ENCODE measurements at places on chromosomes 5 and 9. TPM values are rescaled to one million over a fixed set of nuclear protein-coding genes. Genes with fewer than 3 reads are reported as not detected.

DNA sequence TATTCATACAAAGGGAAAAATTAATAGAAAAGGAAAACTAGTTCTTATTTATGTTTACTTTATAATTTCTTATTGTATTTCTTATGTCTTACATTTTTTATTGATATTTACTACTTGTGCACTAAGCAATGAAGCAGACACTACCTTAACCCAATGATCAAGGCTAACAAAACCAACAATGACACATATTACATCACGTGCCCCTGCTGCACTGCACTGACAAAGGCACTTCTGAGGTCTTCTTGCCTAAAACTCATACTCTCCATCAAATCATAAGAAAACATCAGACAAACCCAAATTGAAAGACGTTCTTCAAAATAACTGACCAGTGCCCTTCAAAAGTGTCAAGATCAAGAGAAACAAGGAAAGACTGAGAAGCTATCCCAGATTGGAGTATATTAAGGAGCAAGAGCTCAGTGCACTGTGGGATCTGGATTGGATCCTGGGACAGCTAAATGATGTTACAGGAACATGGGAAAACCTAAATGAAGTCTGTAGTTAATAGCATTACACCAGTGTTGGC is 230.9 kb downstream of the AUH start:
- DNase-seq: no peak

- DNase-seq: no peak
Measured at GRCh38 chr5:134084022-134084565, 30.4 kb upstream of the TCF7 start.

GRCh38 chr5:78472469-78473106 is 112.2 kb downstream of the SCAMP1 start:
- no peak for DNase-seq

DNA sequence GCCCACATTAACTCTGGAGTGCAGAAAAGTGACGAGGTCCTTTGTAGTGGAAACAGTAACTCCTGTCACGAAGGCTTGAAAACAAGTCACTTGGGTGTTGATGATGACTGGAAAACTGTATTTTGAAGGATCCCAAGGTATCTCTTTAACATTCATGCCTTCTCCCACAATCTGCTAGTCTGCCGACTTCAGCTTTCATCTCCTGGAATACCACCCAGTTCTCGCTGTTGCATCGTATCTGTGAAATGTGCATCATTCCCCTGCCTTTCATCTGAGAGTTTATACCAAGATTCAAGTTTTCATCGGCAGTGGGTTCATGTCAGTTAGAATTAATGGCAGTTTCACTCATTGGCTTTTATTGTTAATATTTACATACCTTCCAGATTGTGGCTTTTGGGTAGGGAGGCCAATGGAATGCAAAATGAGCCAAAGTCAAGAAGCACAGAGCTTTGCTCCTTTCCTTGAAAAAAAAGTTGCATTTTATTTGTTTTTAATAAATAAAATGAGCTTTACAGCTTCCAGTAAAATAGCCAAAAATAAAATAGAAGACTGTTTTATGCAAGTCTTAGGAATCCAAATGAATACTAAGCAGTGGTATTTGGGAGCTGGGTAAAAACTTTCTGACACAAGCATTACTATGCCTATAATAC is 575.2 kb upstream of the WWC1 start:
- no peak for DNase-seq

The SLC46A2 gene
- not detected for total RNA-seq

- no peak for DNase-seq
Measured at GRCh38 chr9:91360551-91361290, 997 bp downstream of the AUH start.

The TIMD4 gene
- total RNA-seq: 7.7 TPM

DNA sequence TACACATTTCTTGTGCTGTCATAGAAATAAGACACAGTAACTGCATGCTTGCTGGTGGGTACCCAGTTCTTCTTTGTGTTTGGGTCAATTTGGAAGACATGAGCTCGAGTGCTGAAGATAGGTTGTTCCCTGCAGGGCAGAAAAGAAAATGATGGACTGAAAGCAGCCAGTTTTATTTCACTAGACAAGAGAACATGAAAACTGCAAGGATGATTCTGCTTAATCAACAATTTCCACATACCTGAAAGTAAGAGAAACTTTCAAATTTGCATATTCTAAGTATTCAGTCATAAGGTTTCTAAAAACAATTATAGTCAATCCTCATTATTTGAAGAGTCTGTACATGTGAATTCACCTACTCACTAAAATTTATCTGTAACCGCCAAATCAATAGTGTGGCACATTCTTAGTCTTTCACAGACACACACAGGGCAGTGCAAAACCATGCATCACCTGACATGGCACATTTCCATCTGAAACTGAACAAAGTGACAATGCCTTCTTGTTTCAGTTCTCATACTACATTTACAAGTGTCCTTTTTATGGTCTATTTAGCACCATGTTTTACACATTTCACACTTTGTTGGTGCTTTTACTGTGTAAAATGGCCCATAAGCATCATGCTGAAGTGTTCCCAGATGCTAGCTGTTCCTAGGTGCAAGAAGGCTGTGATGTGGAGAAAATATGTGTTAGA is 56.9 kb downstream of the HOMER1 start:
- DNase-seq: no peak

DNA sequence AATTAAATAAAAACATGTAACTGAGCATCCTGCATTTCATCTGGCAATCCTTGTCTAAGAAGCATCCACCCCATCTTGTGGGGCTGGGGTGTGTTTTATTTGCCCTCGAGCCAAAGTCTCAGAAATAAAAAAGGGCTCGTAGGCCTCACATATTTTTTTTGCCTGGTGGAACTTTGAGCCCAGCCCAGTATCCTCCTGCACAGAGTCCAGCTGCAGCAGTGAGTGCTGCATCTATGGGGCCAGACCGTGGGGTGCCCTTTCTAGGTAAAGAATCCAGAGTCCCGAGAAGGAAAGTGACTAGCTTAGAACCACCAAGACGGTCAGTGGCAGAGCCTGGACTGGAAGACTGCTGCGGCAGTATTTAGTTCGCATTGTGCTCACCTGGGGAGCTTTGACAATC is 33.1 kb downstream of the NEURL1B start:
- no peak for DNase-seq

GRCh38 chr5:98433022-98433421 is 340.4 kb upstream of the RGMB start:
- DNase-seq: no peak

The ANXA6 gene
- total RNA-seq: 321 TPM

- no peak for DNase-seq
Measured at GRCh38 chr5:164013077-164013670, 507.8 kb downstream of the MAT2B start.

Measured in T-cell (primary cell).